ENCODE measurements at places on chromosomes 6 and 20. TPM values are rescaled to one million over a fixed set of nuclear protein-coding genes. Genes with fewer than 3 reads are reported as not detected.

SLC35B3 gene
- total RNA-seq = 15.1 TPM

FRK gene
- total RNA-seq = 1.3 TPM

CST4 gene
- total RNA-seq = not detected

MYB gene
- under 0.01 TPM for total RNA-seq

SAPCD1 gene
- 1.3 TPM for total RNA-seq

Measured in bronchial epithelial cell (primary cell).